ENCODE measurements at places on chromosomes 3 and 15. TPM values are rescaled to one million over a fixed set of nuclear protein-coding genes. Genes with fewer than 3 reads are reported as not detected.

Gene SIDT1
- total RNA-seq: not detected

Gene TPRA1
- 61.5 TPM for total RNA-seq

Gene CTXN2
- total RNA-seq: not detected

Gene CP
- not detected for total RNA-seq

Gene CSPG4
- 22.8 TPM for total RNA-seq

Gene SPESP1
- 1.3 TPM for total RNA-seq

Gene IL17RB
- total RNA-seq: 0.49 TPM

Gene DPPA2
- not detected for total RNA-seq
